ENCODE measurements at places on chromosomes 16 and 17.

DNA sequence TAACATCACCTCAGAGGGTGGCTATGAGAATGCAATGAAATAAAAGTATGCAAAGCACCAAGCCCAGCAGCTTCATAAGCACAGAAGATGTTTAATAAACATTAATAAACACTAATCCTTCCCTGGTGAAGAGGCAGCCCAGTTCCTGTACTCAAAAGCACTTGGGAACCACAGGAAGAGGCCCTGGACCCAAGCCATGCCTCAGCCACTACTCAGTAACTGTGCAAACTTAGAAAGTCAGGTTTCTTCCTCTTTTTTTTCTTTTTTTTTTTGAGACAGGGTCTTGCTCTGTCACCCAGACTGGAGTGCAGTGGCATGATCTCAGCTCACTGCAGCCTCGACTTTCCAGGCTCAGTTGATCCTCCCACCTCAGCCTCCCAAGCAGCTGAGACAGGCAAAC lies 5.3 kb downstream of the ARHGAP17 start:
- DNase-seq: no peak

- DNase-seq: no peak
Measured at GRCh38 chr16:84096447-84097005, 20.2 kb downstream of the MBTPS1 start.

- peak; percentile 85 for DNase-seq
Measured at GRCh38 chr17:37742762-37743611, 1.9 kb downstream of the HNF1B start.

GRCh38 chr16:87094556-87094865 lies 222.7 kb downstream of the C16orf95 start:
- DNase-seq: no peak

GRCh38 chr16:24568392-24568791 lies 29.0 kb downstream of the RBBP6 start:
- no peak for DNase-seq

- DNase-seq: peak; percentile 27
Measured at GRCh38 chr16:74078511-74079231, 217.9 kb upstream of the PSMD7 start.

DNA sequence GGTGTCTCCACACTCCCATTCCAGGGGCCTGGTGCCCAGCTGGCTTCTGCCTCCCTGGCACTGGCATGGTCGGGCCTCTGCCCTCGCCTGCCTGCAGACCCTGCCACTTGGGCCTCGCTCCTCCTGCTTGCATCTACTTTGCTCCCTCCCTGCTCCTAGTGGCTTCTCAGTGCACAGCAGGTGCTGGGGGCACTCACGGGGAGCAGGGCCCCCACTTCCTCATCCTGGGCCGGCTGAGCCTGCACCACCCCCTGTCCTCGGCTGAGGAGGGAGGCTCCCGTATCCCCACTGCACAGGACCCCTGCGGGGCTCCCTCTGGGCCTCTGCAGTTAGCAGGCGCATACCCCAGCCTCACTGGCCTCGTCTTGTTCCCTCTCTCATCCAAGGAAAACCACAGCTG lies 35.2 kb downstream of the CIBAR2 start:
- DNase-seq: no peak

GRCh38 chr17:83091257-83092141 lies 12.1 kb downstream of the METRNL start:
- DNase-seq: no peak

- DNase-seq: no peak
Measured at GRCh38 chr16:50209546-50210265, 56.6 kb downstream of the TENT4B start.

DNA sequence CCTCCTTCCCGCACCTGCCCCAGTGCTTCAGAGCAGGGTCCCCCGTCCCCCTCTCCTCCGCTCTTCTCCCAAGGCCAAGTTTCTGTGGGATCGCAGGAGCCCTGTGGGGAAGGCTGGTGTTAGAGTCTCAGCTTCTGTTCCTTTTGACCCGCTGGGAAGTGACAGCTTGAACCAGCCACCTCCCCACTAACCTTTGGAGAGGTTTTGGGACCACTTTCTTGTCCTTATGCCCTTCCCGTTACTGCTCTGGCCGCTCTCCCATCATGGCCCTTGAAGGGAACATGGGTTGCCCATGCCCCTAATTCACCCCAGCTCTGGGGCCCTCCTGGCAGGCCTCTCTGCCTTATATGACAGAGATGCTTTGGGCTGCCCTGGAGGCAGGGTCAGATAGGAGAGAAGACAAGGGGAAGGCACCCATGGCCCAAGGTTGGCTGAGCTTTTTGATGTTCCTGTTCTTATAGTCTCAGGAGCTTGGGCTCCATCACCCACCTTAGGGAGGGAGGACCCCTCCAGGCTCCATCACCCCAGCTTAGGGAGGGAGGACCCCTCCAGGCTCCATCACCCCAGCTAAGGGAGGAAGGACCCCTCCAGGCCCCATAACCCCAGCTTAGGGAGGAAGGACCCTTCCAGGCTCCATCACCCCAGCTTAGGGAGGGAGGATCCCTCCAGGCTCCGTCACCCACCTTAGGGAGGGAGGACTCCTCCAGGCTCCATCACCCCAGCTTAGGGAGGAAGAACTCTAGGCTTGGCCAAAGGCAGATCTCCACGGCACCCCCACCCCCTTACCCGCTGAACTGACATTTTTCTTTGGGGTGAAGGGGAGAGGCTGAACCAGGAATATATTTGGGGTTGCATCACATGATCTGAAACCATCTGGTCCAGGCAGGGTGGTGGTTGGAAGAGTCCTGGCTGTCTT lies 45.0 kb downstream of the NT5M start:
- no peak for DNase-seq

GRCh38 chr16:3816326-3816725 lies 64.2 kb downstream of the CREBBP start:
- DNase-seq: no peak

GRCh38 chr16:81216114-81216513 lies 22.4 kb upstream of the BCO1 start:
- no peak for DNase-seq

DNA sequence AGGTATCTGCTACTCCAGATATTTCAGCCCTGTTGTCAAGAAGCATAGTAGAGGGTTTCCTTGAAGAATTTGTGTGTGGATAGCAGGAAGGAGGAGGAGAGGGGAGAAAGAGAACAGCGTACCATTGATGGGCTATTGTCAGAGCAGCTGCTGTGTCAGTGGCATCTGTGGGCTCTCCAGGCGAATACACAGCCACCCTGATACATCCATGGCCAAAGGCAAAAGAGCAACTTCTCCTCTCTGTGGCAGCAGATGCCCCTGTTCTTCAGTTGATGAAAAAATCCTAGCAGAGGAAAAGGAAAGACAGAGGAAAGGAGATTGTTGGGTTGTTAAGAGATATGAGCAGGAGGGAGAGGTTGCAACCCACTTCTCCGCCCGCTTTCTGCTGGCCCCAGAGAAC lies 12.2 kb upstream of the KCNJ2 start:
- DNase-seq: no peak

DNA sequence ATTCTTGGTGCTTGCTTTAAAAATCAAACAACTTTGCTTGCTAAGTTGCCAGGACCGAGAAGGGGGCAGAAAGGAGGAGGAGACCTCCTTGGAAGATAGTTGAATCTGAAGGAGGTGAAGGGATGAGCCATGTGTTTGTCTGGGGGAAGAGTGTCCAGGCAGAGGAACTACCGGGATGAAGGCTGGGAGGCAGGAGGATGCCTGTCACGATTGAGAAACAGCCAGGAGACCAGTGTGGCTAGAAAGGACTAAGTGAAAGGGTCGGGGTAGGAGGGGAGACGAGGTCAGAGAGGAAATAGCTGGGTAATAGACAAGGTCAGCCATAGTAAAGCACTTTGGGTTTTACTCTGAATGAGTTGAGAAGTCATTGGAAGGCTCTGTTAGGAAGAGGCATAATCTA lies 38.9 kb upstream of the CSNK2A2 start:
- DNase-seq: no peak

DNA sequence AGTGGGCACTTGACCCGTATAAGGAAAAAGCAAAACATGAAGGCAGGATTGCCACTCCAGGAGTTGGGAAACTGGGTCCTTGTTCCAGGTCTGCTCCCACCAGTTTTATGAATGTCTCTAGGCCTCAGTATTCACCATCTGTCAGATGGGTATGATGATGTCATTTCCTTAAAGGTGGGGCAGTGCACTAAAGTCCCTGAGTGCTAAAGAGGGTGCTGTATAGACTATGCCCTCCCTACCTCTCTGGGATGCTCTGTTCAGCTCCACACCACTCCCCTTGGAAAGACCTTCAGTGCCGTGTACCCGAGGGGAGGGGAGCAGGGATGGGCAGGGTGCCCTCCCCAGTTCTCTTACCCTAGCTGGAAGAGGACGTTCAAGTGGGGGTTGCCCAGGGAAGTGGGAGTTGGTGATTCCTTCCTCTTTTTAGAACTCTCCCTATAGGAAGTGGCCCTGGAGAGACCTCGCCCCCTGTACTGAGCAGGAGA lies 2.2 kb downstream of the LASP1 start:
- no peak for DNase-seq

- no peak for DNase-seq
Measured at GRCh38 chr17:15436473-15437302, 30.7 kb downstream of the CDRT4 start.

DNA sequence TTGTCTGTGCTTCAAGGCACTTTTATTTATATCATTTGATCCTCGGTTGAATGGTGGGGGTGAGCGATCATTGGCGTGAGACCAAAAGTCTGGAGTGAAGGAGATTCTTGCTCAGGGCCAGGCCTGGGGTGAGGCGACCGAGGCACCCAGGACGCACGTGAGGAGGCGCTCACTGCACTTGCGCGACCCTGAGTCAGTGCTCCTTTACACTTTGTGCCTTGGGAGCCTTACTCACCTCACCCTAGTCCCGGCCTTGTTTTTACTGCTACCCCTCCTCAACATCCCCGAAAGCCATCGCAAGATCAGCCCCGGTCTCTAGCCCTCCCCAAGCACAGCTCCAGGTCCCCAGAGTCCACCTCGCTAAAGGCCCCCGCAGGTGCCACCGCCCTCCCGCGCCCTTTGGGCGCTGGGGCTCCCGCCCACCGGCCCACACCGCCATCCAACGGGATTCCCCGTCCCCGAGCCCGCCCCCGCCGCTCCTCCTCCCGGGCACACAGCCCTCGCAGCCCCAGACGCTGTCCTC lies 496 bp downstream of the EZH1 start:
- peak; percentile 95 for DNase-seq

DNA sequence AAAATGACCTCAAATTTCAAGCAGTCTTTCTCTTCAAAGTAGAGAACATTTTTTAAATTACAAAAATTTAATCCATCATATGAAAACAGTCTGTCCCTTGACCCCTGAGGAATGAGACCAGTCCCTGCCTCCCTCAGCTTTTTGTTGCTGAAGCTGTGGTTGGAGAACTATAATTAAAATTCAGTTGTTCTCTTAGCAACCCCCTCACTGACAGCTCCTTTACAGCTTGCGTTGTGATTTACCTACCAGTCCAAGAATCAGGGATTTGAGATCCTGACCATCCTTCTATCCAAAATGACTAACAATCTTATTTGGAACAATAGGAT lies 29.8 kb downstream of the LYRM1 start:
- no peak for DNase-seq

DNA sequence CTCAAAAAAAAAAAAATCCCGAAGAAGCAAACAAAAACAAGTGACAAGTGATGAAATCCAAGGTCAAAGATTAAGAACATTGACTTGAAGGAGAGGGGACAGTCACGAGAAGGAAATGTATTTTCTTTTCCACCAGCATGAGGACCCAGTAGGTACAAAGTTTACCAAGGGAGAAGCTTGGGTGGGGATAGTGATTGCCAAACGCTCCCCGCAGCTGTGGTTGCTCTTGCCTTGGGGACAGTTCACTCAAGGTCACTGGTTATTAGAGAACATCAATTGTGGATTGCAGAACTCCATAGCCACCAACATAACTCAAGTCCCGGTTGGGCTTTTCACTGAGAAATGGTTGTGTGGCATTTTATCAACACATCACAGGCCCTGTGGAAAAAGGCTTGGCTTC lies 27.0 kb downstream of the RSL1D1 start:
- DNase-seq: no peak

DNA sequence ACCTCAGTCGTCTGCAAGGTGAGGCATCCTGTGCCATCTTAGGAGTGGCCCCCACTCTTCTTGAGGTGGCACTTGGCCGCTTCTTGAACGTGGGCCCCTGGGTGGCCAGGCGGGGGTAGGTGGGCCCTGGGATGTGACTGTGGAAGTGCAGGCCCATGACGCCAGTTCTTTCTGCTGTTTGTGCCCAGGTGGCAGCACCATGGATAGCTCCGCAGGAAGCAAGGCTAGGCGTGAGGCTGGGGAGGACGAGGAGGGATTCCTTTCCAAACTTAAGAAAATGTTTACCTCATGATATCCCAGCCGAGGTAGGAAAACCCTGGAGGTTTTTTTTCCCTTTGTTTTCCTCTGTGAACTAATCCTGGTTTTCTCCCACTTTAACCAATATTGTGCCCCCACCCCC lies 19.8 kb downstream of the NMRAL1 start:
- DNase-seq: no peak

GRCh38 chr17:82412535-82413520 lies 5.3 kb upstream of the HEXD start:
- DNase-seq: no peak

- DNase-seq: peak; percentile 79
Measured at GRCh38 chr17:52383493-52384100, 225.1 kb upstream of the CA10 start.

GRCh38 chr16:64870859-64871258 lies 251.0 kb downstream of the CDH11 start:
- no peak for DNase-seq

GRCh38 chr17:55563363-55563762 lies 52.1 kb upstream of the SMIM36 start:
- DNase-seq: no peak

- no peak for DNase-seq
Measured at GRCh38 chr16:68374961-68375660, 64.3 kb downstream of the PRMT7 start.

GRCh38 chr16:79099716-79100115 lies 500.8 kb downstream of the MAF start:
- no peak for DNase-seq

- no peak for DNase-seq
Measured at GRCh38 chr17:4393806-4394205, 27.3 kb upstream of the UBE2G1 start.

DNA sequence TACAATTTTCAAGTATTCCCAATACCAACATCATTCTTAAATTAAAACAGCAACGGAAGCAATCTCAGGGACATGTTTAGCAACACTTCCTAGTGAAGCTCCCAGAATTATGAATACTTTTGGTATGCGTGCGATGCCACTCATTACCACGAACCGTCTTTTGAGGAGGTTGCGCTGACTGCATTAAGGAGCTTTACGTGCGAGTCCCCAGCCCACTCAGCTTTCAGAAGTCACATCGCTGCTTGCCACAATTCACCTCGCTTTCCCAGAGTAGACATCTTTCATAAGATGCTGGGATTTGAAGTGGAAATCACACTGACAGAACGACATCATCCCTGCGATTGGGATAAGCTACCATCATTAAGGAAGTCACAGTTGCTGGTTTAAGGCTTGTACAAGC lies 441.6 kb upstream of the HSBP1 start:
- DNase-seq: no peak

- no peak for DNase-seq
Measured at GRCh38 chr17:44033861-44034408, 19.2 kb upstream of the TMEM101 start.

DNA sequence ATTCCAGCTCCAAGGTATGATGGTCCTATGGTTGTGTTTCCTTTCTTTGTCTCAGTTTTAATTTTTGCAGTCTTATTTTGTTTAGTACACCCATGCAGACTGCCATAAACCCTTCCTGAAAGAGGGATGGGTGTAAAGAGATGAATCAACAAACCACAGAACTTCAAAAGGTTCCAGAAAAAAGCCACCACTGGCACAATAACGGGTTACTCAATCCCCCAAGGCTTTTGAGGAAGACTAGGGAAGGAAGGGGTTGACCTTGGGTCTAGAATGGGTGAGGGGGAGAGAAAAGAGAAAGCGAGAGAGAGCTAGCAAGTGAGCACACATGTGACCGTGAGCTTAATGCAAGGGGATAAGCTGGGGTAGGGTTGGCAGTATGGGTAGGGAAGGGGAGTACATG lies 168.1 kb downstream of the XYLT1 start:
- DNase-seq: no peak
